ENCODE measurements at places on chromosomes 7 and 10.

GRCh38 chr7:73986158-73986631 lies 41.8 kb upstream of the ELN start:
- DNase-seq: no peak

GRCh38 chr10:12720217-12720981 lies 281.1 kb downstream of the CCDC3 start:
- DNase-seq: no peak

- DNase-seq: peak; percentile 42
These were observed 4.4 kb upstream of the PDLIM1 start for GRCh38 chr10:95295031-95295755.

- DNase-seq: no peak
These were observed at the start of gene CALHM1 for GRCh38 chr10:103458720-103459119. TSS of gene CALHM1 (minus strand) at chr10:103458900. CDS start at chr10:103458751, 149 bp downstream.

DNA sequence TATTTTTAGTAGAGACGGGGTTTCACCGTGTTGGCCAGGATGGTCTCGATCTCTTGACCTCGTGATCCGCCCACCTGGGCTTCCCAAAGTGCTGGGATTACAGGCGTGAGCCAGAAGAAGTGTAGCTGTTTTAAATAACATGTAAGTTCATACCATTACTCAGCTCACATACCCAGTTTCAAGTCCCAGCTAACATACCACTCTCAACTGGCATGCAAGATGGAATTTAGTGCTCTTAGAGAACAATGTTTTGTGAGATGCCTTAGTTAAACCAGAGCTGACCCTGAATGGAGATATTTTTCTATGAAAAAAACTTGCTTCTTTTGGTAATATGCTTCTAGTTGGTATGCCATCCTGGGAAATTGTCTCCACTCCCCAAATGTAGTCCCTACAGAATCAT lies 37.3 kb downstream of the HBP1 start:
- no peak for DNase-seq

DNA sequence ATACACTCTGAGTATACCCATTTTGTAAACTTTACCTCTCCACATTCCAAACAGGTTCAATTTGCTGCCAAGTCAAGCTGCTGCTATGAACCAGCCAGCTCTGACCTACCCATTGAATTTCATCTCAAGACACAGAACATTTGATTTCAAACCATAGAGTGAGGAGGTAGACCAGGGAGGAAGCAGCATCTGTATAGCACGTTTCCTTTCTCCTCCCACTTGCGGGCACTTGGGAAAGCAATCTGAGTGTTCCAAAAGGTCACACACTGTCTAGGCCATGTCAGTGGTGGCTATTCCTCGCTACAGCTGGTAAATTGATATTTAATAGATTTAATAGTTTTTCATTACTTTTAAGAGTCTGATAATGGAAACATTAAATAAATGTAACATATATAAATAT lies 147.8 kb upstream of the EEPD1 start:
- no peak for DNase-seq

GRCh38 chr7:36650766-36651312 lies 73.5 kb downstream of the AOAH start:
- DNase-seq: no peak

DNA sequence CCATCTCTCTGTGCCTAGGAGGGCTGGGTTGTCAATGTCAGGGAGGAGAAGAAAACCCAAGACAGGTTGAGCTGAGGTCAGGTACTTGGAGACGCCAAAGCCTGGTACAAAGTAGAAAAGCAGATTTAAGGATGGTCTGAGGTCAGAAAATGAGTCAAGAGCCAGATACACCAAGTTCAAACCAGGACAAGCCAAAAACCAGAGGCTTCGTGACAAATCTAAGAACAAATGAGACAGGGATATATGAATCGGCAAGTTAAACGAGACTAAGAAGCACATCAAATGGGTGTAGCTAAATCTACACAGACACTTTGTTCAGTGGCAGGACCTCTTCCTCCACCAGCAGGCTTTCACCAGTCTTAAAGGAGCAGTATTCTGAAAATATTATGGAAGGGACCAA lies 34.2 kb downstream of the C7orf33 start:
- no peak for DNase-seq

- no peak for DNase-seq
These were observed 1041.8 kb downstream of the GATA3 start for GRCh38 chr10:9096288-9096687.

DNA sequence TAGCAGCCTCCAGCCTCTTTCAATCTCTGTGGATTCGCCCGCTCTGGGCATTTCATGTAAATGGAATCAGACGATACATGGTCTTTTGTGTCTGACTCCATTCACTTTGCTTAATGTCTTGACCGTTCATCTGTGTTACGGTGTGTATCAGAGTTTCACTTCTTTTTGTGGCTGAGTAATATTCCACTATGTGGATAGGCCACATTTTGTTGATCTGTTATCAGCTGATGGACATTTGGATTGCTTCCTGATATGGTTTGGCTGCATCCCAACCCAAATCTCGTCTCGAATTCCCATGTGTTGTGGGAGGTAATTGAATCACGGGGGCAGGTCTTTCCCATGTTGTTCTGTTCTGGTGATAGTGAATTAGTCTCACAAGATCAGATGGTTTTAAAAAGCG lies 109.0 kb downstream of the LHPP start:
- DNase-seq: no peak

DNA sequence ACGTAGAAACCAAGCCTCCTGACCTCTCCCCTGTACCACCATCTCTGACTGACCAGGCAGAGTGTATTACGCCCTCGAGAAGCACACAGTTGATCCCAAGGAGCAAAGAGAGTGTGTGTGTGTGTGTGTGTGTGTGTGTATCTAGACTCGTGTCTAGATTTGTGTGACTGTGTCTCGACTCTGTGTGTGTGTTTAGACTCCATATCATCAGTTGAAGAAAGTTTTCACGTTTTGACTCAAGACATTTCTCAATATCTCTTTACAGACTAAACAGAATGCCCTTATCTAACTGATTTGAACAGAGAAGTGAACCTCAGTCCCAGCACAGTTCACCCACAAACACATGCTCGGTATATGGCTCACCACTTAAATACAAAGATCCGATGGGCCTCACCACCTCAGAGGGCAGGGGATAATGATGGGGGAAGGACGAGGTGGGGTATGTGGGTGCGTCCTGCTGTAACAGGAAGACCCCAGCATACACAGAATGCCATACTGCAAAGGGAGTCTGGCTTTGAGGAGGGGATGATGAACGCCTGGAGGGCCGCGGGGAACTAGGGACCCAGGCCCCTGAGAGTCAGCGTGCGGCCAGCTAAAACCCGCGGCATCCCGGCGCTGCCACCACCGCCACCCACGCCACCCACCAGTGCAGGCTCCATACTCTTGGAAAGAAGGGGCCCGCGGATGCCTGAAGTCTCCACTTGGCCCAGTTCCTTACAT lies 780 bp downstream of the ALDH18A1 start:
- no peak for DNase-seq

- no peak for DNase-seq
These were observed 351.9 kb downstream of the THSD7A start for GRCh38 chr7:11480143-11480542.

DNA sequence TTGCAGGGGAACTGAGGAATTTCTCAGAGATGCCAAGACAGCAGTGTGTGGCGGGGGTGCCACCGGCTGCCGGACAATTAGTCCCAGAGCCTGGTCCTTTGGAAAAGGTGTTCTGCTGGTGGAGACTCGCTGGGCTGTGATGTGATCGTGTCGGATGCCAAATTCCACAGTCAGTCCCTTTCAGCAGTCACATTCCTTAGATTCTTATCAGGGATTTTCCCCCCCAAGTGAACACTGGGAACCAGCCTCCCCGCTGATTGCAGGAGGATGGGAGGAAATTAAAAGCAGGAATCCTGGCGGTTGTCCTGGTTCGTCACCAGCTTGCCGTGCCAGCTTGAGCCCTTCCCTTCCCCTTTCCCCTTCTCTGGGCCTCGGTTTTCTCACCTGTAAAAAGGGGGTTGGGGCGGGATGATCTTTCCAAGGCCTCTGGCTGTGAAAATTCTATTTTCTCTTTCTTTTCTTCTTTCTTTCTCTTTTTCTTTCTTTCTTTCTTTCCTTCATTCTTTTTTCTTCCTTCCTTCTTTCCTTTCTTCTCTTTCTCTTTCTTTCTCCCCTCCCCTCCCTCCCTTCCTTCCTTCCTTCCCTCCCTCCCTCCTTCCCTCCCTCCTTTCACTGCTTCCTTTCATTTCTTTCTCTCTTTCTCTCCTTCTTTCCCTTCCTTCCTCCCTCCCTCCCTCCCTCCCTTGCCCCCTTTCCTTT lies 39.6 kb downstream of the COL26A1 start:
- no peak for DNase-seq

GRCh38 chr7:123397746-123398338 lies 136.6 kb downstream of the IQUB start:
- DNase-seq: peak; percentile 38

- no peak for DNase-seq
These were observed 27.9 kb downstream of the FGFR2 start for GRCh38 chr10:121570315-121570714.
